ENCODE measurements at places on chromosomes 3 and 15.

GRCh38 chr3:171057072-171057471 is 30.6 kb upstream of the SLC2A2 start:
- no peak for DNase-seq

- DNase-seq = peak; percentile 68
Measured at GRCh38 chr3:13650210-13651056, 101.5 kb downstream of the FBLN2 start.

DNA sequence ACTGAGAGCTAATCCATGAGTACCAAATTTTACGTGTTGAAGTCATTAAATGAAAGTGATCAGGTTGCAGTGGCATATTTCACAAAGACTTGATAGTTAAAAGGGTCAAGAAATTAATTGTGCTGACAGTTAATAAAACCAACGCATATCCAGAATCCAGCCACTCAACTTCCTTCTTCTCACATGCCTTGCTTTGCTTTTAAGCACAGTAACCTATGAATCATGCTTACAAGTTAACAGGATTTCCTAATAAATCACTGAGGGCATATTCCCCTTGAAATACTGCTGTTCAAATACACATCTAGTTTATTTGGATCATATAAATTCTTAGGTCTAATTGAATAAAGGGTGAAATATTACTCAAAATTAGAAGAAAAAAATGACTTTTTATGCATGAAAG is 801.5 kb upstream of the EPHA6 start:
- no peak for DNase-seq

GRCh38 chr15:51799282-51800252 is 29.9 kb upstream of the TMOD3 start:
- DNase-seq = no peak

- no peak for DNase-seq
Measured at GRCh38 chr3:122646146-122646988, 34.3 kb upstream of the PARP14 start.

GRCh38 chr3:72848703-72849081 is 447 bp upstream of the SHQ1 start:
- peak; percentile 31 for DNase-seq

DNA sequence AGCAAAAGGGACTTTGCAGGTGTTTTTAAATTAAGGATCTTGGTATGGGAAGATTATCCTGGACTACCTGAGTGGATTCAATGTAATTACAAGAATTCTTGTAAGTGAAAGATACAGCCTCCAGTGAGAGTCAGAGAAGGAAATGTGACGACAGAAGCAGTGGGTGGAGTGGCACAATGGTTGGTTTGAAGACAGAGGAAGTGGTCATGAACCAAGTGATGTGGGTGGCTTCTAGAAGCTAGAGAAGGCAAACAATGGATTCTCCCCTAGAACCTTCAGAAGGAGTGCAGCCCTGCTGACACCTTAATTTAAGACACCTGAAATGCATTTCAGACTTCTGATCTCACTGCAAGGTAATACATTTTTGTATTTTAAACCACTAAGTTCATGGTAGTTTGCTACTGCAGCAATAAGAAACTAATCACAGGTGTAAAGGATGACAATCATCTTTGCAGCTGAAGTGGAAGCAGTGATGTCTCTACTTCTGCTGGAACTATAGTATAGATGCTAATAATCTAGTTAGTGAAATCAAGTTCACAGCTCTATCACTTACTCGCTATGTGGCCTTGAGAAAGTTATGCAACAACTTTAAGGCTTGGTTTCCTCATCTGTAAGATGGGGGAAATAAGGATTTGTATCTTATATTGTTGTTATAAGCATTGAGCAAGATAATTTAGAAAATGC is 403.4 kb upstream of the SUCLG2 start:
- peak; percentile 58 for DNase-seq

DNA sequence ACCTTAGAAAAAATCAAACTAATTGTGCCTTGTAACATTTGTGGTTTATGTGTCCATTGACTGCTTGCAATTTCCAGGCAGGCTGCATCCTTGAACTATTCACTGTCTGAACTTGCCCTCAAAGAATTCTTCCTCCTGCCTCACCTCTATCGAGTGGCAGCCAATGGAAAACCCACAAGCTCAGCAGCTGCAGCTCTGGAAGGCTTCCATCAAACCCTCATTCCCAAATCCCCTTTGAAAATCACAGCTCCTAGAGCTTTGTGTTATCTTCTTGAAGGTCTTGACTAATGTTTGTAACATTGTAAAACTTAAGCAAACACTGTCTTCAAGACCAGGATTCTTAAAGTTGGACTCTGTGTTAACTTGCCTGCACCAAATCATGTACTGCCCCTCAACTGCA is 81.1 kb downstream of the FILIP1L start:
- no peak for DNase-seq

- no peak for DNase-seq
Measured at GRCh38 chr3:177212278-177212610, 15.0 kb upstream of the TBL1XR1 start.

- no peak for DNase-seq
Measured at GRCh38 chr15:62533687-62534086, 368.6 kb upstream of the C2CD4B start.

DNA sequence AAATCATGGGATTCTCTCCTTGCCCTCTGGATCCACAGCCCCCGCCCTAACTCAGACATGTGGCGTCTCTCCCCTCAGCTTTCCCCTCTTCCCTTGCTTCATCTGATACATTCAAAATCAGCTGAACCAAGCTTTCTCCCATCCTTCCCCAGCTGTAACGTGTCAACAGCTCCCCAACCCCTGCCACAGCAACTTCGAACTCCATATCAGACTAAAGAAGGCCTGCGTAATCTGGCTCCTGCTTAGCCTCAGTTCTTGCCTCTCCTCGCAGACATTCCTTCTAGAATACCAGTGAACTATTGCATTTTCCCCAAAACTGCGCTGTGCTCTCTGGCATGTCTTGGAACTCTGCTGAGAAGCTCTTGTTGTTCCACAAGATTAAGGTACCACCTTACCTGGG is 18.3 kb downstream of the B4GALT4 start:
- DNase-seq = no peak

DNA sequence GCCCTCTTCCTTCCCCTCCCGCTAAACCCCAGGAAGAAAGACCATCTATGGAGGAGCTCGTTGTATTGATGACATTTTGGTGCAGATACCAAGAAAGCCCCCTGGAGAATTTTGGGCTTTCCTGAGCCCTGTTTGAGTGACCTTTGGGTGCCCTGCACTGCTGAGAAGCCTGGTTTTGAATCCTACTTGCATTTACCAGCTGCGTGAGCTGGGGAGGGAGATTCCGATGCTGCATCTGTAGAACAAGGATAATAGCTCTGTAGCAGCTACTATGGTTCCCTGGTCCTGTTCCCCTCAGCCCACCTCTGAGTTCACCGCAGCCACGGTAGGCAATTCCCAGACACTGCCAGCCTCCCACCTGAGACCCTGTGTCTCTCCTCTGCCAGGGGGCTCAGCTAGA is 5.2 kb downstream of the APOD start:
- no peak for DNase-seq

DNA sequence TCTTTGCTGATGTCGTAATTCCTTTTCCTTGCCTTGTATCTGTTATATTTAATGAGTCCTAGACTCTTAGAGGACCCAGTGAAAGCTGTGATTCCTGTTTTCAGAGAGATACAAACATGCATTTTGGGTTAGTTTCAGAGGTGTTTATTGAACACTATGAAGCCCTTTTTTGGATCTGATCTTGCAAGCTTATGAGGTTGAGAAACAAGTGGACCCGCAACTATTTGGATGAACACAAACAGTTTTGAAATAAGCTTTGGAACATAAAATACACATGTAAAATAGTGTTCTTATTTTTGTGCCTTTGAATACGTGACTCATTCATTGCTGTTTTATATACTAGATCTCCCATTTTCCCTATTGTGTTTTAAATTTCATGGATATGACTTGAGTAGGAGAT is 33.5 kb downstream of the SNRK start:
- DNase-seq = no peak

DNA sequence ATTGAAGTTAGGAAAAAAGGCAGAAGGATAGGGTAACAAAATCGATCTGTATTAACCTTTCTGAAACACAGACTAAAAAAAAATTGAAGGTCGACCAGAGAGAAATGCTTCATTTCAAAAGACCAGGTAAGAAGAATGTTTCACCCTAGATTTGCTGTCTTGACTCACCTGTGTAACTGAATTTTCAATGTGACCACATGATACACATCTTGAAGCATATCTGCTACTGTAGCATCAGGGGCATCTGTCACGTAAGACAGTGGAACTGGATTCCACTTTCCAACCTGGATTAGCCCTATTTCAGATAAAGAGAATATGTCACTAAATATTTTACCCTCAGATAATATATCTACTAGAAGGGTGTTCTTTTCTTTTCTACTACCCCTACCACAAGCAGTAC is 9.3 kb downstream of the SATB1 start:
- DNase-seq = no peak

- DNase-seq = no peak
Measured at GRCh38 chr3:63116922-63117321, 161.2 kb upstream of the SYNPR start.

GRCh38 chr3:127161236-127161635 is 31.7 kb upstream of the PRR23E start:
- no peak for DNase-seq

DNA sequence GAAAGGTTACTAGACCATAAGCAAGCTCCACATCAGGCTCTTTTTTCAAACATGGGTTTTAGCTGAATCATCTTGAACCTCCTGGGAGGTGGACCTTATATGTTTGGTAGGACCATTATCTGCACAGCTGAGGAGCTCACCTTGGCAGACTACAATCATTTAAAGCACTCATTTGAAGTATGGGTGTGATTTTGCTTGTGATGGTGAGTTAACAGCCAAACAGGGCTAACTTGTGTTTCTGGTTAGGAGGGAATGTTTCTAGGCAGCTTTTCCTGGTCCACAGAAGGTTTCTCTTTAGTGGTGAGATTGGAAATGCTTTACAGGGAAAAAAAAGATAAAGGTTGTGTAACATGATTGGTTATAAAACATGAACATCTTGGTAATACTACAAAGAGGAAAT is 61.8 kb downstream of the ARHGEF26 start:
- no peak for DNase-seq

- DNase-seq = no peak
Measured at GRCh38 chr15:63012444-63012843, 30.1 kb upstream of the TPM1 start.

GRCh38 chr3:30858894-30859389 is 35.5 kb downstream of the GADL1 start:
- no peak for DNase-seq

DNA sequence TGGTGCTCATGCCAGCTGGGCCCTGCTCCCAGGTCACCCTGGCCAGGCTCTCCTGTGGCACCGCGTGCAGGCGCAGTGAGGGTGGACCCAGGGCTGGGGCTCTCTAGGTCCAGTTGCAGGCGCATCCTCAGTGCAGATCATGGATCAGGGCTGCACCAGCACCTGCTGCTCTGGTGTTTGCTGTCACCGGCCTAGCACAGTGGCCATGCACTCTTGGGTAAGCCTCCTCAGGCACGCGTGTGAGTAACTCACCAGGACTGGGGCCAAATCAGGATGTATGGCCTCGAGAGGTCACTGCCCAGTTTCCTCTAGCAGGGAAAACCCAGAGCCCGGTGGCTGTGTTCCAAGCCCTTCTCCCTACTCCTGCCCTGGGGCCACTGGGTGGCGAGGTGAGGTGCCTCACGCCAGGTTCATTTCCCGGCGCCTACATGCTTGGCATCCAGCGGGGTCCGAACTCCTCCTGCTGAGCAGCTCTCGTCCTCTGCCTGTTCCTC is 45.5 kb upstream of the SLC41A3 start:
- DNase-seq = no peak

DNA sequence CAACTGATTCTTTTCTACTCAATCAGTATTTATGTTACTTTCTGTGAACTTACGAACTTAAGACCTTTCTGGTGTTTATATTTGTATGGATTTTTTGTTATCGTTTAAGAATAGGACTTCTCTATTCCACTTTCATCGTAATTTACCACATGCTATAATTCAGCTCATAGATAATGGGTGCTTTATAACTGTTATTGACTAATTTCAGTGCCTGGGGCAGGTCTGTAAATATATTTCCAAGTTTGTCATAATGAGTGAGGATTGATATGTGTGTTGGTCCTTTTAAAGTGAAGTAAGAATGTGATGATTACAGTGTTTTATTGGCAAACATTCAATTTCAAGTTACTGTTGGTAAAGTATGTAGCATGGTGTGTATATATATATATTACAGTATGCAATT is 1.8 kb upstream of the NAALADL2 start:
- no peak for DNase-seq

DNA sequence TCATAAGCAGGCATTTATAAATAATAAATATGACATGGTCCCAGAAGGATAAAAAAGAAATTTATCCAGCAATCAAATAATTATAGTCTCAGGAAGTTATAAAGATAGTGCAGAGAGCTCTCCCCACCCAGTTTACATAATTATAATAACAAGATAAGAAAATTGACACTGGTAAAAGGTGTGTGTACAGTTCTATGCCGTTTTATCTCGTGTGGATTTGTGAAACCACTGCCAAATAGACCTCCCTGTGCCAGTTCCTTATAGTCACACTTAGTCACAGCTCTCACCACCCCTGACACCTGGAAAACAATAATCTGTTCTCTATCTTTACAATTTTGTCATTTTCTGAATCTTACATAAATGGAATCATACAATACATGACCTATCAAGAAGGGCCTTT is 320.1 kb downstream of the KBTBD8 start:
- DNase-seq = no peak

DNA sequence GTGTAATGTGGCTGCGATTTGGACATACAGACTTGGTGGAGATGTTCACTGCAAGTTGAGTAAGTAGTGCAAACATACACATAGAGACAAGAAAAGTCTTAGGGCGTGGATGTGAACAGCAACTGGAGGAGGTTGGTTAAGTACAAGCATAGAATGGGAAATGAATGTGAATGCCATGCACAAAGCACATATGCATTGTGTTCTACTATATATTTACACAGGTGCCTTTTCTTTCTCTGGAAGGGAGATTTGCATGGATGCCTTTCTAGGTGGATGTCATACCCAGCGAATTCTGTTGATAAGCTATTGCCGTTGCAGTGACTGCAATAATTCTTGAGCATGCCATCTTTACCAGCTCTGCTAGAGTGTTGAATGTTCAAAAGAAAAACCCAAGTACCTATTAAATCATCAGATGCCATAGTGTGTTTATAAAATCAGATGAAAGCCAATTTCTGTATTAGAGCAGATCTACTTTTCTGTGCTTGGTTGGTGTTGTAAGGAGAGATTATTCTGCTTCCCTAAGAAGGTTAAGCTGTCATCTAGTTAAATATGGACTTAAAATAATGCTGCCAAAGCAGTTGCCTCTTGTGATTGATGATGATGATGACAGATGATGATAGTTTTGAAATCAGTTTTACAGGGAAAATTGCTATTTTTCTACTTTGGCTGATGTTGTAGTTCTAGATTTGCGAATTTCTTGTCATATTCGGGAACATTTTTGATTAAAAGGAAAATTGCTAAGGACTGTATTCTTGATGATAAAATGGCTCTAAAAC is 148.4 kb downstream of the CNTN4 start:
- DNase-seq = no peak

GRCh38 chr3:26460985-26461384 is 161.6 kb upstream of the LRRC3B start:
- DNase-seq = no peak

GRCh38 chr15:66153549-66154415 is 99.8 kb downstream of the MEGF11 start:
- DNase-seq = no peak

All from effector CD4-positive, alpha-beta T cell (primary cell).